ENCODE measurements at places on chromosomes 7 and 10. TPM values are rescaled to one million over a fixed set of nuclear protein-coding genes. Genes with fewer than 3 reads are reported as not detected.

The CNTNAP2 gene
- total RNA-seq = not detected

The ZNF679 gene
- not detected for total RNA-seq

GRCh38 chr7:157220916-157221569 is 82.3 kb downstream of the UBE3C start:
- H3K27ac ChIP-seq = no peak overlapping the region
- DNase-seq = no peak
- H3K4me3 ChIP-seq = no peak overlapping the region
- peaks cover 22% of the 10 kb centered on the region for H3K36me3 ChIP-seq

DNA sequence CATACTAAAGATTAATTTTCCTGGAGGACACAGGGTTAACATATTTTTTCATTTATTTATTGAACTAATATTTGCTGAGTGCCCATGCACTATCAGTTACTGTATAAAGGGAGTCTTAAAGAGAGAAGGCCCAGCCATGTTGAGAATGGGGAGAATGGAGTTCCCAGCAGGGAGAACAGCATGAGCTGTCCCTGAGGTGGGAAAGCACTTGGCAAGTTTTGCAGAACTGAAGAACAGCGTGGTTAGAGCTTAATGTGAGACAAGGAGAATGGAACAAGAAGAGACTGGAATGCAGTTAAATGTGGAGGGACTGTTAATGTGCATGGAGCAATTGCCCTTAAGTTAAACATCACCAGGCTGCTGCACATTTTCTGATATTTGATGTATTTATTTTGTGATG is 435.4 kb downstream of the SUGCT start:
- H3K4me3 ChIP-seq = no peak overlapping the region
- H3K4me1 ChIP-seq = no peaks in the 10 kb centered on the region
- no peak overlapping the region for H3K27ac ChIP-seq
- no peaks in the 10 kb centered on the region for H3K27me3 ChIP-seq
- no peaks in the 10 kb centered on the region for H3K36me3 ChIP-seq
- DNase-seq = no peak

DNA sequence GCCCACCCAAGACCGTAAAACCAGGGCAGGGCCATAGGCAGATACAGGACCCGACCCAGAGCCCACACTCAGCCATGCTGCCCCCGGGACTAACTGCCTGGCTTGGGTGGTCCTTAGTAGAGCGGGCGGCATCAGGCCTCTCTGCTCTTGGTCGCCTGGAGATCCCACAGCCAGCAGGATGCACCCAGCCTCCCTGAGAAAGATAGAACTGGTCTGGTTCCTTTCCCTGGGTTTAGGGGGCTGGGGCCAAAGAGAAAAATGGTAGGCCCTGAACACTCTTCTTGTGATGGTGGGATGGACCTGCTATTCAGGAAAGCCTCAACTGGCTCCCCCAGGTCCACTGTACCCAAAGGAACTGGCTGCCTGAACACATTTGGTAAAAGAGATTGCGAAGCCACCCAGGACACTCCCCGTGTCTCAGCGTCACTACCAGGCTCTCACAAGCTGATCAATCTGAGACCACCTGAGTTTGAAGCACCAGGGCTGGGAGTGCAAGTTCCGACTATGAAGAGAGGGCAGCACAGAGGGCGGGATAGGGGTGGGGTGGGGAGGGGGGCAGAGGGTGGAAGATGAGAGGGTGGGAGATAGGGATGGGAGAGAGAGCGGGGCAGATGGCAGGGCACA is 591.5 kb downstream of the DNAJB6 start:
- peaks cover 58% of the 10 kb centered on the region for H3K27me3 ChIP-seq
- H3K27ac ChIP-seq = no peak overlapping the region
- H3K4me3 ChIP-seq = no peak overlapping the region
- no peak for DNase-seq
- no peaks in the 10 kb centered on the region for H3K4me1 ChIP-seq

GRCh38 chr7:152435384-152436110 is at the start of gene KMT2C:
TSS of gene KMT2C (minus strand) at chr7:152436003. CDS start at chr7:152435786, 217 bp downstream.
- H3K27ac ChIP-seq = peak within 1 kb of the TSS; percentile 50
- H3K36me3 ChIP-seq = no peaks in the 10 kb centered on the region
- H3K4me1 ChIP-seq = peaks cover 26% of the 10 kb centered on the region
- H3K4me3 ChIP-seq = peak within 1 kb of the TSS; percentile 83

Data from PC-9 (cell line).